ENCODE measurements at places on chromosomes 16 and 17. TPM values are rescaled to one million over a fixed set of nuclear protein-coding genes. Genes with fewer than 3 reads are reported as not detected.

The ZNF469 gene
- 0.12 TPM for total RNA-seq

The KRT31 gene
- not detected for total RNA-seq

- DNase-seq: no peak
These were observed 42.3 kb upstream of the RBFOX3 start for GRCh38 chr17:79652999-79653643.

DNA sequence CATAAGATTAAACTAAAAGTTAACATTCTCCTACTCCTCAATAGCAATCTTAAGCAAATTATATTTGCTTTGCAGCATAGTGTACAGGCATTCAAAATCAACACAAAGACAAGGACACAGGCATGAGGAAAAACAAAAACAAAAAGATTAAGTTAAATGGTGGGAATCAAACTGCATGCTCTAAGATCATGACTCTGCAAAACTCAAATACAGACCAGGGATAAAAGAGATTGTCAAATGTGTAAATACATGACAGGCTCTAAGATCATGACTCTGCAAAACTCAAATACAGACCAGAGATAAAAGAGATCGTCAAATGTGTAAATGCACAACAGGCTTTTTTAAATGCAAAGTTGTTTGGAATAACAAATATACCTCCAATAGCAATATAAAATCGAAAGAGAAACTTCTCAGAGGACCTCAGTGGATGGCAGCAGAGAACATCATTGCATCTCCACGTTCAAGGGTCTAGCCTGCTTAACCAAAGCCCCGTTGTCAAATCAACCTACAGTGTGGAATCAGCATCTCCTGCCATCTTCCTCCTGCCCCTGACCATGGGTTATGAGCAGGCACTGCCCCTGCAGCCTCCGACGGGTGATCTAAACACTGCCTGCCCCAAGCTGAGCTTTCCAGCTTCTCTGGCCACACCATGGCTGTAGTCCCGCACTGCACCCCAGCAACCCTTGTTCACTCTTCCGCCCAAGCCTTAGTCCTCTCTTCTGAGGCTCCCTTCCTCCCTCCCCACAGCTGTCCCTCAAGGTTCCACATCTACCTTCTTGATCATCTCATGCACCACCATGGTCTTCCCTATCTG lies 446.1 kb downstream of the SOX9 start:
- no peak for DNase-seq
